ENCODE measurements at places on chromosomes 7 and 10.

DNA sequence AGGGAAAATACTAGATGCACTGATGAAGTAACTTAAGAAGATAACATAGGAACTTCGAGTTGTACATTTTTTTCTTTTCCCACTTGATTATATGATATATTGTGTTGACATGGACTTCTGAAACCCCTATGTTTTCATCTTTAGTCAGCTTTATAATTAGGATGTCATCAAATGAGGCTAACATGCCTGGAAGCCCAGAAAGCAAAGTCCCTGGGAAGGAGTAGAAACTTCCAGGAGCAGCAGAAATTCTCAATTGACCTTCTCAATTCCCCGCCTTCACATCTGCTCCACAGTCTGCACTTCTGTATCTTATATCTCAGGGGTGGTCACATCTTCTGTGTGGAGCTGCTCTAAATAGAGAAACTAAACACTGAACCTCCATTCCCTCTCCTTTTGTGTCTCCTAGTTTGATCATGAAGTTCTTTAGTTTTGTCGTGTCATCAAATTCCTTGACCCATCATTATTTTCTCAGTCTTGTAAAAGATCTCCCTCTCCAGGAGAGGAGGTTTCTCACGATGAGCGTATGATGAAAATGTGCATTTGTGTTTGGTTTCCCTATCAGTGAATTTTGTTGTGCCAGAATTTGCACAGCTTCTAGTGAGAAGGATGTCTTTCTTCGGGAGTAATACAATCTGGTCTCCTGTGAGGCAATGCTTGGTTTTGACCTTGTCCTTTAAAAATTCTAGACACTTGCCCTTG is 303.3 kb downstream of the SUGCT start:
- no peak for DNase-seq

DNA sequence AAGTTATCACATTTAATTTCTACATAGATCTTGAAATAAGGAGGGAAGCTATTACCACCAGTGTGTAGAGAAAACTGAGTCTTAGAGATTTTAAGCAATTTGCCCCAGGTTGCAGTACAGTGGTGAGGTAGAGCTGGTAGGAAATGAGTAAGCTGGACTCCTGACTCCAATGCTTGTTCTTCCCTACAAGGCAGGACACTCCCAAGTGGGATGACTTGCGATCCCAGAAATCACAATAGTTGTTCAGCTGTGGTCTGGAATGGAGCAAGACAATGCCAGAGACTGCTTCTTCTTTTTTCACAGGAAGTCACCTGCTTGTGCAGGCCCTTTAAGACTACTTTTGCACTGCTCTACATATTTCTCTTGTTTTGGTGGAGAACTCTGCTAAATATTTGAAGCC is 327.2 kb upstream of the BMPER start:
- no peak for DNase-seq

- no peak for DNase-seq
These were observed 24.3 kb downstream of the SPAG6 start for GRCh38 chr10:22369434-22370072.

DNA sequence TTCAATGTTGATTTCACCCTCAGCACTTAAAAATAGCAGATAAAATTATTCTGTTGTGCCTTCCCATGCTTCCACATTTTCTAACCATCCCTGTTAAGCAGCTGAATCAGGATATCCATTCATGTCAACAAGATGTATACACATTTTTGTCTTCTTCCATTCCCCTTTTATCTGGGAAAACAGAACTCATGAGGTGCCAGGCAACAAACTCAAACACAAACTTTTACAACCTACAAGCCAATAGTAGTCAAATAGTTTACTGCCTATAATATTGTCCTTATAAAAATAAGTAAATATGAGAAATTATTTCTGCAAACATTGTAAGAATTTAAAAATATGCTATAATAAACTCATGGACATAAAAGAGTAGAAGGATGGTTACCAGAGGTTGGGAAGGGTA is 1569.8 kb downstream of the REEP3 start:
- no peak for DNase-seq

GRCh38 chr7:111145472-111145871 is 54.5 kb downstream of the LRRN3 start:
- no peak for DNase-seq

- DNase-seq, result no peak
These were observed 247.8 kb downstream of the DOCK4 start for GRCh38 chr7:111958431-111958830.

GRCh38 chr10:89949496-89949895 is 248.1 kb downstream of the KIF20B start:
- DNase-seq, result no peak

- no peak for DNase-seq
These were observed 326.4 kb downstream of the PAXIP1 start for GRCh38 chr7:154676422-154677073.

GRCh38 chr7:82615527-82615926 is 171.9 kb upstream of the CACNA2D1 start:
- DNase-seq, result no peak

DNA sequence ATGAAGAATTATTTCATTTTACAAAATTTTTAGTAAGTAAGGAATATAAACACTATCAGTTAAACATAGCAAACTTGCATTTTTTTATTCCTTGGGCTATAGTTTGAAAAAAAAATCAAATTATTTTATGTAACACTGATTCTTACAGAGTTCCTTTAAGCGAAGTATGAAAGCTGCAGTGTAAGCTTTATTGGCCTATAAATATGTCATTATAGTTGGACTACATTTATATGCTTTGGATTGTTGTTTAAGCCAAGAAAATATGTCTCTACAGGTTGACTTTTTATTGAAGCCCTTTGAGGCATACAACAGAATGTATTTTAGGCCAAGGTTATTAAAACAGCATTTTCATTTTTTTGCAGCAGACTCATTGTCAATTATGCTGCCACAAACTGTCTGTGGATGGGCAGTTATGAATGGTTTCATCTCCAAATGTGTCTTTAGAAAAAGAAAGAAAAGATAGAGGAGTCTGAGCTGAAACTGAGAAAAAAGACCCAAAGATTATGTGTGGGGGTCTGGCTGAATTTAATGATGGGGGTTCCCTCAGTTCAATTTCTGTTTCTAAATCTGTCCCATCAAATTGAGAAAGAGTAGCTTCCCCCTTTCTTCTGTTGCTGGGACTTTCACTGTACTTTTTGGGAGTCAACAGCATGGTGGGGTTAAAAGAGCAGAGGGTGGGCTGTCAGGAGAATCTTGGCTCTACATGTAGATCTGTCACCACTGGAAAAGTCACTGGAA is 43.1 kb downstream of the ARID5B start:
- DNase-seq, result no peak

DNA sequence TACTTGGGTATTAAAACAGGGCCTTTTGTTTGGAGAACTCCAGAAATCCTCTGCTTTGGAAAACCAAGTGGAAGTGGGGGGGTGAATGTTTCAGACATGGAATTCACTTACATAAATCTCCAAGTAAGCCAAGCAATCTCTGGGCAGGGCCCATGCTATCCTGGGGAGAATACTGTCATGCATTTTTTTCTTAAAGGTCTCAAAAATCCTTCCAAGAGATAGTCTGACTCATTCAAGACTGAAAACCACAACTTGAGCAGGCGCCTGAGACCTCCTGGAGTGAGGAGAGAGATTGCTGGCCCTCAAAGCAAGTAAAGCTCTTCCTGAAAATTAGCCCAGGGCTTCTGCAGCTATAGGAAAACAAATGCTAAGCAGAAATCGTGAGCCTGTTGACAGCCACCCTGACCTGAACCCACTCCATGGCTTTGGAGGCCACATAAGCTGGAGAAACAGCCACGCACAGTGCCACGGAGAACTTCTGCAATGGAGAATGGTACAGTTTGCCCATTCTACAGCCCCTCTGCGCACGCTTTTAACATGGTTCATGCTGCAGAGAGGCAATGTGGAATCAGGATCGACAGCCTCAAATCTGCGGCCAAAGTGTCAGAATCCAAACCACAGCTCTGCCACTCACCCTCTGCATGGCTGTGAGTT is 203.1 kb upstream of the AUTS2 start:
- no peak for DNase-seq

GRCh38 chr10:33310853-33311252 is 23.6 kb downstream of the NRP1 start:
- DNase-seq, result no peak

DNA sequence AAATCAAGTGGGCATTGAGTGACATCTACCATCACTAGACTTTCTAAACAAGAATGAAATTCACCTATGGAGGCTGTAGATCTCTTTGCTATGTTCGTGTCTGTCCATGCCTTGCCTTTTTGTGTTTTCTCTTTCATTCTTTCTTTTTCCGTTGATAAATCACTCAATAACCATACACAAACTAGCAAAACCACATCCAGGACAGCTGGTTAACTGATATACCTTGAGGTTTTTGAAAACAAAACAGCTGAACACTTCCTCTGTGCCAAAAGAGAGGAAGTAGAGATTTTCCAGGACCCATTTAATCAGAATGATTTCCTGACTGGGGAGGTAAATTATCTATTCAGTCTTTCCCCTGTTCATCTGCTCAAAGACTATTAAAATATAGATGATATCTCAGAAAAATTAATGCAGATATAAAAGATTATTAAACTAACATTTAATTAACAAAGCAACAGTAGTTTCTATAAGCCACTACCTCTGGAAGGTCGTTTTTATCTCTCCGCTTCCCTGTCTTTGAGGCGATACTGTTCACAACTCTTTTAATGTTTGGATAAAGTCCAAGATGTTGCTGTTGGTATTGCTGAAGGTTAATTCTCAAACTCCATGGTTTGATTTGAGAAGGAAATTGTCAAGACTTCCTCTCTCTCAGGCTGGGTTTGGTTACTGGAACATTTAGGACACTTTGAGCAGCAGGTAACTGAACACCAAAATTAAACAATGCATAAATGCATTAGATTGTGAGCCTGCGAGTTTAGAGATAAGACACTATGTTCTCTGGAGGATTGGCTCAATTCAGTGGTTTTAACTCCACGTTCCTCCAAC is 24.4 kb upstream of the C10orf67 start:
- no peak for DNase-seq

- no peak for DNase-seq
These were observed 146.7 kb upstream of the COL1A2 start for GRCh38 chr7:94247970-94248369.

DNA sequence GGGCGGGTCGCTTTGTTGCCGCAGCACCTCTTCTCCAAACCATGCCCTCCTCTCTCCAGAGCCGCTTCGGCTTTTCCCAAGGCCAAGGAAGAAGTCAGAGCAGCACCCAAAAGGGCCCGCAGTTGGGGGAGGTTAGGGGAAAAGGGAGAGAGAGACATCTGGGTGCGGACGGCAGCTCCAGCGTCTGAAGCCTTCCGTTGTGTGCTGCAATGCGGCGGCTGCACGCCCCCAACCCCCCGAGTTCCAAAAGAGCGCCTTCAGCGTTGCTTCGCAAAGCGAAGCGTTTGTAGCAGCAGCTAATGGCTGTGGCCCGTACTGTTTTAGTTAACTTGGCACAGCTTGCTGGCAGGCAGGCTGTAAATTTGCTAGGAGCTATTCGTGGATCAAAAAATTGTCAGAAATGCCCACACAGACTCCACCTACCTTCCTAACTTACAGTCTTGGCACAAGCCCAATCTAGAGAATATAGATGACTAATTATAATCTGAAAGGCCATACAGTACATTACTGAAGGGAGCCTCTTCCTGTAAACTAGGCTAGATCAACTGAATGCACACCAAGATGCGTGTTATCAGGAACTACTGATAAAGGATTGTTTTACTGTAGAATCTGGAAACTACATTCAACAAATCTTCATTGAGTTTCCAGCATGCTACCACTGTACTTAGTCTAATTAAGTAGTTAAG is 1.1 kb upstream of the KBTBD2 start:
- DNase-seq, result peak; percentile 57

DNA sequence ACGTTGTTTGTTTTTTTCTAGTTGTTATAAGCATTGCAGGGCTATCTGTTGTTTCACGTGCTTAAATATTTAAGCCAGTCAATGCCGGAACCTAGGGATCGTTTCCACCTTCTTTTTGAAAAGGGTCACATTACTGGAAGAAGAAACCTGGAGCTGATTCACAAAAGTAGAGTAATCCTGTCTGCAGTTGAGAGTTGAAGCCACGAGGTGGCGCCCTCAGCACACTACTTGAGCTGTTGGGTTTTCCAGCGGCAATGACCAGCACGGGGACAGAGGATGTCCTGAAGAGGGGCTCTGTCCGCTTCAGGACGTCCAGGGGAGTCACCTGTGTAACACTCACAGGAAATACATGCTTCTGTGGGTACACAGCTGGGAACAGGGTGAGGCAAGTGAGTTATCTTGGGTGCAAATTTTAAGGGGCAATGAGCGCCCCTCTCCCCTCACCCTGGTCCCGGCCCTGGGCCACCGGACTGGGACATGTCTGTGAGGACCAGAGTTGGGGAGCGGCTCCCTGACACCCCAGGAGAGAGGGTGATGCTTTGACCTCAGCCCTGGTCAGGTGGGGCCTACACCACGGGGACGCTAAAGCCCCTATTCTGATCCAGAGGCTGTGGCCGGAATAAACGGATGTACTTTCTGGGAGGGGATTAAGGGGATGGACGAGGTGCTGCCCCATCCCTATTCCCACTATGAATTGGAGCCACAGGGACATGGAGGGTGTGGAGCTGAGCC is 26.3 kb upstream of the WDFY4 start:
- peak; percentile 17 for DNase-seq

GRCh38 chr10:20004087-20004523 is 187.9 kb downstream of the PLXDC2 start:
- DNase-seq, result no peak

DNA sequence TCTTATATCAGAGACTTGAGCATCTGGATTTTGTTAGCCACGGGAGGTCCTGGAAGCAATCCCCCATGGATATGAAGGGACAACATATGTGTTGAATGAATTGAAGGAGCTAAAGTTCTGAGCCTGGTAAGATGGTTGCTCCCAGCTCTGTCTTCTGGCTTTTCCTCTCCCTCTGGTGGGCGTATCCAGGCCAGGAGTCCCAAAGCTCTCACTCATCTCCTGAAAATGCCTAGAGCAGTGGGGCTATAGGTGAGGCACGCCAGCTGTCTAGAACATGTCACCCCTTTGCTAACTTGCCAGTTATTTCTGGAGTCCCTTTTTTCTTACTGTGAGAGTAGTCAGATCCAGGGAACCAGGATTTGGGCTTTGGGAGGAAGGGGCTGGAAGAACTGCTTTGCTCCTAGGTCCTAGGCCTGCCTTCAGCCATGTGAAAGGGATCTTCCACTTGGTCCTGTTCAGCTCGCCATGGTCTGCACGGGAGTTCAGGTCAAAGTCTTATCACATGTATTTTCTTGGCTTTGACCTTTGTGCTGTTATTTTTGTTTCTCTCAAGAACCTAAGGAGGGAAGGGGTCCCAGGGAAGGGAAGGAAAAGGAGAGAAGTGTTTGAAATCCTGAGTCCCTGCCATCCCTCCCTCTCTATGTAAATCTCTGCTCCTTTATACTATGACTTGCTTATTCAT is 73.6 kb downstream of the MINPP1 start:
- no peak for DNase-seq

- no peak for DNase-seq
These were observed 13.7 kb upstream of the MAP3K8 start for GRCh38 chr10:30420266-30420665.

GRCh38 chr7:25179325-25179724 is 49.0 kb downstream of the NPVF start:
- no peak for DNase-seq
